Stimulated activated CD4-positive, alpha-beta T cell treated with anti-CD3 and anti-CD28 coated beads, Interleukin-15, amount 100 ng/mL, for 48 hours (primary cell): ENCODE measurements at places on chromosomes 2 and 18.

DNA sequence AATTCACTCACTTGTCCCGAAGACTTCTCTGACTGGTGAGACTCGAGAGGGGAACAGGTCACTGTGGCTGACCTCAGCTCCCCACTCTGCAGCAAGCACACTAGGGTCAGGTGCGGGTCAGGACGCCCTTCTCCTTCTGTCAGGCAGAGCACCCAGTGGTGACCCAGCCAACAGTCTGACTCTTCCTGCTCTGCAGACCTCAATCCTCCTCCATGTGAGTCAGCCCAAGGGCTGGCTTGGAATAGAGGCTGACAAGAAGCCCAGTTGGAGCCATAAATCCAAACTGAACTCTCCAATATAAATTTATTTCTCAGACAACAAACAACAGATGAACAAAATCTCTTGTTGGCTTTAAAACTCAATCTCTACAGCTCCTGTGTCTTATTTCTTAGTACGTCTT is 253.1 kb downstream of the SH3BP4 start:
- DNase-seq = no peak

DNA sequence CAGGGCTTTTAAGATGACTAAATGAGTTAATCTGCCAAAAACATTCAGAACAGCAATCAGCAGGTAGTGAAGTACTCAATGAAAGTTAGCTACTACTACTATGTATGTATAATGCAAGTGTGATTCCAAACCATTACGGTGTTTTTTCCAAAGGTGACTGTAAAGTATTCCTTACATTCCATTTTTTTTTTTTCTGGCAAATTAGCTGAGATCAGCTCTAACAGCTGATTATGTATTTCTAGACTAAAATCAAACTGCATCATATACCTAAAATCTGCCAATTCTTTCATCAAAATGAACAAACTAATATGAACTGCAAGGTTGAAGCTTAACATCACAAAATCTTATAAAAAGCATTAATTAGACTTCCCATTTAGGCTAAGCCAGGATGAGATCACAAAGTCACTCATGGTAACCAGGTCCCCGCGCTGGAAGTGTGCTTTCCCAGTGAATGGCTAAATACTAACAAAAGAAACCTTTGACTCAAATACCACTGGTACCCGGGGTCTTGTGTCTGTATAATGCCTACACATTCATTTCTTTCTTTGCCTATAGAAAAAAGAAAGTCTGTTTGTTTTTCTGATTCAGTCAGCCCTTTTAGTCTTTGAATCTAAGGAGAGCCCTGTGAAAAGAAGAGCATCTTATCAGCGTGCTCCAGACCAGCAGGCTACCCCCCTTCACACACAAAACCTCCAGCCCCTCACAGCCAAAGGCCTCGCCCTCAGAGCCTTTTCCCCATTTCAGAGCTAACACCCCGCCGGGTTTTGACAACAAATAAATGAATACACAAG is 88.3 kb downstream of the RBMS1 start:
- DNase-seq = no peak

GRCh38 chr2:207746131-207746530 is 23.6 kb downstream of the FZD5 start:
- no peak for DNase-seq

GRCh38 chr2:150449856-150450255 is 37.6 kb downstream of the RND3 start:
- no peak for DNase-seq

GRCh38 chr2:234493796-234494195 is 3.1 kb downstream of the ARL4C start:
- DNase-seq = no peak

- no peak for DNase-seq
Measured at GRCh38 chr2:8806885-8807704, 30.3 kb downstream of the KIDINS220 start.

GRCh38 chr2:2788076-2788475 is 457.0 kb upstream of the MYT1L start:
- DNase-seq = no peak

GRCh38 chr2:25743132-25743830 is 69.9 kb upstream of the DTNB start:
- DNase-seq = no peak

- DNase-seq = no peak
Measured at GRCh38 chr2:11160731-11161455, 5.6 kb downstream of the SLC66A3 start.

DNA sequence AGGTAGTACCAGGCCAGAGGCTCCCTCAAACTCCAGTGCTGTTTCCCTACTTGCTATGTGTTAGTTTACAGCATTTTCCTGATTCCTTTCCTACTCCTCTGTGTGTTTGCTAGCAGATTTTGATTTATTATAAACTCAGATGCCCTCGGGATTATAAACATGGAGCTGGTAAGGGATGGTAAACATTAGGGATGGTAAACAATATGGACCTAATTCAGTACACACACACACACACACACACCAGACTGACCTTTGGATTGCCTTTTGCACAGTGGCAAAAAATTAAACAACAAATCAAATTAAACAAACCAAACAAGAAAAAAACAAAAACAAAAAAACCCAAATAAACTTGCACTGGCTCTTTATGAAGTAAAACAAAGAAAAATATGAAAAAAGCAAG is 55.4 kb upstream of the ACVR1 start:
- DNase-seq = no peak

DNA sequence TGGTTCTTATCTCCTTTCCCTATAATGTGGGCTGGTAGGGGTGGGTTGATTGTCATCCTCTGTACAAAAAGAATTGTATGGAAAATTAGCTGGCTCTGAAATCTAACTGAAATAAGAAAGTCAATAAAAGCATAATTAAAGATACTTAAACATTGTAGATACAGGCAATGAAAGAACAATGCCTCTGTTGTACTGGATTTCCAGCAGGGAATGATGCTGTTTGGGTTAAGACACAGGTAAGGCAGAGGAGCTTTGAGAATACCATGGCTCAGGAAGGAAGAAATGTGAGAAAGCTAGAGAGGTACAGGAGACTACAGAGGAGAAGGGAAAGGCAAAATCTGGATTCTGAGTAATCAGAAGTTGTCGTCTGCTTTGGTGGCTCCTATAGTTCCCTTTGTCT is 10.1 kb downstream of the DTNA start:
- DNase-seq = no peak

- DNase-seq = no peak
Measured at GRCh38 chr2:150585221-150585971, 97.9 kb upstream of the RND3 start.

DNA sequence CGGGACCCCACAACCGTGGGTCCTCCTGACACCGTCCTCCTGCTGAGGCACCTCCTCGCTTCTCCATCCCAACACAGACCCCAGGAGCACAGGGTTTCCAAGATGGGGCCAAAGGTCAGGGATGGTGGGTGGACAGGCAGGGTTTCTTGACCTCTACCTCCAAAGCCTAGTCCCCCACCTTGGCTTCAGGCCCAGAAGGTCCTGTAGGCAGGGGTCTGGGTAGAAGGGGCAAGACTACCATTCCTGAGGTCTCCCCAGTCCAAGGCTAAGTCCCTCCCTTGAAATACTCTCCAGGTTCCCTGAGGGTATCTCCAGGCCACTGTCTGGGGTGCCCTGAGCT is 7.1 kb downstream of the CYP26B1 start:
- DNase-seq = no peak

GRCh38 chr2:11414372-11415124 is 51.4 kb downstream of the E2F6 start:
- no peak for DNase-seq

DNA sequence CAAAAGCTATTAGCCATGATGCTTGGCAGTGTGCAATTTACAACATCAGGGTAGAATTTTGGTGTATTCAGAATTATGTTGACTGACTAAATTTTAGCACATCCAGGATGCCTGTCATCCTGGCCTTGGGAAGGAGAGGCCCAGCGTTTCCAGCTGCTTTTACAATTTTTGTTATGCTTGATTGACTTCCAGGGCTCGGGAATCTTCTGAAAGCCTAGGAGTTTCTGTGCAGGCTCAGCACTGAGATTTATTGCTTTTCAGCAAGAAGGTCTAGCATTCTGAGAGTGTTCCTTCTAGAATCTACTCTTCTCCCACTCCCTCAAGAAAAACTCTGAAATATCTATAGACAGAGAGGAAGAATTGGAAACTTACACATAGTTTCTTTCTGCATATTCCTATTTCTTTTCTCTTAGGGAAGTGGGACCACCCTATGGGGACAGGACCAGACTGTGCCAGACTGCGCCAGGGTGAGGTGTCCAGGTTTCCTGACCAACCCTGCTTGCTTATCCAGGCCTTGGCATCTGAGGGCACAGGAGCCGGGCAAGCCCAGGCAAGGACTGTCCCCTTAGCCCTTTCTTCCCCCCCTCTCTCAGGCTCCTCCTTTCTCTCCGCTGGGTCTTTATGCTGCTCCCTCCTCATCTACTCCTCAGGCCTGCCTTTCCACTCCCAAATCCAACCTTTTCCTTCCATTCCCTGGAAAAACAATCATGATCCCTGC is 26.9 kb downstream of the MAIP1 start:
- DNase-seq = no peak

GRCh38 chr2:23423062-23423872 is 38.3 kb downstream of the KLHL29 start:
- DNase-seq = no peak

GRCh38 chr18:73758446-73758845 is 389.2 kb downstream of the FBXO15 start:
- DNase-seq = no peak

DNA sequence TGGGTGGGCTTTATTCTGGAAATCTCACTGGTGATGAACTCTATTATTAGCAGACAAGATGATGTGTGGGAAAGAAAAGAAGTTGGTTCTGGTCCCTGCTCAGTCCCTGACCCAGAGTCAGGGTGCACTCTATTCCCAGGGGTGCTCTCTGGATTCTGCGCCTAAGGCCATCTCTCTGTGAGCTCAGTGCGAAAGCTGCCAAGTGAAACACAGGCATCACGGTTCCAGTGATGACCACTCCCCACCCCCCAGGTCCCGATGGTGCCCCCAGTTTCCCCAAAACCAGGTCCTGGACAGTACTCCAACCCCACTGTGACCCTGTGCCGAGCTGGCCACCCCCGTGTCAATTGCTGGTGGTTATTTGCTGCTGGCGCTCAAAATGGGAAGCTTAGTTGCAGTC is 30.1 kb downstream of the RHOB start:
- no peak for DNase-seq

GRCh38 chr2:85340034-85340892 is 12.5 kb upstream of the TGOLN2 start:
- no peak for DNase-seq

- no peak for DNase-seq
Measured at GRCh38 chr2:235523021-235523420, 29.2 kb downstream of the AGAP1 start.
